Muscle of leg (tissue), 16 donors: ENCODE measurements at places on chromosomes 12 and 14. TPM values are rescaled to one million over a fixed set of nuclear protein-coding genes. Genes with fewer than 3 reads are reported as not detected.

GRCh38 chr12:79655036-79655435, 35.7 kb downstream of the PAWR start:
- DNase-seq: no peak

- no peak for DNase-seq
These were observed 12.0 kb upstream of the CRY1 start for GRCh38 chr12:107105410-107105703.

GRCh38 chr14:31029016-31029970, 3.1 kb upstream of the STRN3 start:
- no peak for DNase-seq

DNA sequence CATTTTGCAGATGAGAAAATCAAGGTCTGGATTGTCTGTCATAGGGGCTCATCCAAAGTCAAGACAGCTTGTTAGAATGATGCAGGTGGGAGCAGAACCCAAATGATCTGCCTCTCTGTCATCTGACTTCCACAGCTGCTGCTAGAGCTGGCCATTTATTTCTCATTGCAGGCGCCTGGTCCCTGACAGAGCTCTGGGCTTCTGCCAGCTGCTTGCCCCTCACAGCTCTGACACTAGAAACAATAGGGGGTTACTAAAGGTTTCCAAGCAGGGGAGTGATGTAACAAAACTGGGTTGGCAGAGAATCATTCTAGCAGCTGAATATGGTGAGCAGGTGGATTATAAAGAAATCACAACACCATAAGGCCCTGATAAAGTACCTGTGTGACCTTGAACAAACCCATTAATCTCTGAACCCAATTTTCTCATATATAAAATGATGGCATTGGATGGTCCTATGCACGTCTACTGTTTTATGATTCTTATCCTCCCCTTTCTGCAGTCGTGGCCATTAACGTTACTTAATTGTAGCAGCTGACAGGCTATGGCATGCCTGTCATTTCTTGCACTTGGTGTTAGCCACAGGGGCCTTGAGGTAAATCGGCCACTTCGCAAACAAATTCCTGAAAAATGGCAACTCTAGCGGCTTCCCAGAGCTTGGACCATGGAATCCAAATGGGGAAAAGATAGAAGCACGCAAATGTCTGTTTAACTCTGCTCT, 134.6 kb downstream of the RMST start:
- no peak for DNase-seq

DNA sequence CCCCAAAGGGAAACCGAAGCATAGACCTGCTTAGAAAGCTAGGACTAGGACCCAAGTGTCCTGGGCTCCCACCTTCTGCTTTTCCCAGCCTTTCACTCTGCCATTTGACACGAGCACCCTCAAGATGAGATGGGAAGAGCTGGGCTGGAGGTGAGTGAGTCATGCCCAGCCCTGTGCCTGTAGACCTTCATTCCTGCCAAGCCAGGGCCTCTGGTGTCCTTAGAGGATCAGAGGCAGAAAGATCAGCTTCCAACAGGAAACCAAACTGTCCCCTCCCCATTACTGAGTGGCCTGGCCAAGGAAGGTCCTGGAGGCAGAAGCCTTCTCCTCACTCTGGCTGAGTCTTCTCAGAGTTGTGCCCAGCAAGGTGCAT, 3.5 kb downstream of the TMEM63C start:
- no peak for DNase-seq

DNA sequence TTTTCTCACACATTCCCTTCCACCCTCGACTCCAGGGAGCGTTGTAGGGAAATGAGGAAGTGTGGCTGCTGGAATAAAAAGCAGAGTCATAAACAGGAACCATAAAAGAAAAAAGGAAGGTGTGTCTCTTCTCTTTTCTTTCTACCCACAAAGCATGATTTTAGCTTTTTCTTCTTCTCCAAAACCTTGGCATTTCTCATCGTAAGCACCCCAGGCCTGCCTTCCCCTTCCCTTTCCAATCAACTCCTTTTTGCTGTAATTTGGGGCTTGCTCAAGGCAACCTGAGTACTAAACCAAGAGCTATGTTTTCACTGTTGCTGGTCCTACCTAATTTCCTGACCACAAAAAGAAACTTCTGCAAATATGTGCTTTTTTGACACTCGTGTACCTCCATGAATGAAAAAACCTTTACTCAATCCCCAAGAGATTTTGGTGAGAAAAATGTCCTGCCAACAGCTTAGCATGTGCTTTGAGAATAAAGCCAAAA, 9.2 kb downstream of the PLBD1 start:
- no peak for DNase-seq

DNA sequence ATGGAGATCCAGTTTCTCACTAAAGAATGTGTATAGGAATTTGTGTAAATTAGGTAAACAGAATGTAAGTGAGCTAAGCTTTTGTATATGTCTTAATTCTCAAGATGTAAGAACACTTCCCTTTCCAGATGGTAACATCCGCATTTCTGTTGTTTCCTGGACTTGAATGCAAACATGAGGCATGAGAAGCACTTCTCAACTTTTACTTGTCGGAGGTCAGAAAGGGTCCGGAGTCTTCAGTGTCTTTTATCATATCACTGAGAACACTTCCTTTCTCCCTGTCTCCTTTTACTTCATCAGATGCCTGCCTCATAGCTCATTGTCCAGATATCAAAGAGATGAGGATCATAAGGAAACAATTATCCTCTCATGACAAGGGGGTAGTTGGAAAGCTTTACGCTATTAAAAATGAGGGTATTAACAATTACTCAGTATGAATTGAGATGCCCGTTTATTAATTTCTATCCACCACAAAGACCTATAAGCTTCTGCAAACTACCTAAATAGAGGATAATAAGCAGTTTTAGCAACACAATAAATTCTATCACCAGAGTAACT, 214.1 kb upstream of the FLRT2 start:
- DNase-seq: no peak

- no peak for DNase-seq
These were observed 6.7 kb downstream of the PLCZ1 start for GRCh38 chr12:18731156-18731555.

STXBP6 gene
- 26.5 TPM for polyA plus RNA-seq

IL22 gene
- not detected for polyA plus RNA-seq

TEDC1 gene
- 8.0 TPM for polyA plus RNA-seq
